ENCODE measurements at places on chromosomes 12 and 14.

DNA sequence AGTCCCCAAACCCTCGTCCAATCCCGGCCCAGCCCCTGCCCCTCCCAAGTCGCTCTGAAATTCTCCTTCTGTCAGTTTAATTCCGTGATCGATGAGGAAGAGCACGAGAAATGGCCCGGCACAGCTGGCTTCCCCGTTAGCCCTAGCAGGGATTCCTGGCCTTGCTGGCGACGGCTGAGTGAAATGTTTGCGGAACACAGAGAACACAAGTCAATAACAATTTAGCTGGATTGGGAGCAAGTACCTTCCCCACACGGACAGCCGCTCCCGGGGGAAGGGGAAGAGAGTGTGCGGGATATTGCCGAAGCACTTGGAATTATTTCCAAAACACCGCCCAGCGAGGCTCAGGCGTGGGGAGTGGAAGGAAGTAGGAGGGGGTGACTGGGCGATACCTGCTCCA is 134.6 kb downstream of the RBM19 start:
- no peak for DNase-seq

- no peak for DNase-seq
These were observed 211.8 kb downstream of the MSRB3 start for GRCh38 chr12:65490250-65490649.

- DNase-seq = no peak
These were observed 23.1 kb downstream of the FBRSL1 start for GRCh38 chr12:132513070-132513398.

- DNase-seq = no peak
These were observed 452 bp downstream of the NGDN start for GRCh38 chr14:23469906-23470403.

GRCh38 chr14:100147181-100147631 is 12.2 kb downstream of the DEGS2 start:
- no peak for DNase-seq

DNA sequence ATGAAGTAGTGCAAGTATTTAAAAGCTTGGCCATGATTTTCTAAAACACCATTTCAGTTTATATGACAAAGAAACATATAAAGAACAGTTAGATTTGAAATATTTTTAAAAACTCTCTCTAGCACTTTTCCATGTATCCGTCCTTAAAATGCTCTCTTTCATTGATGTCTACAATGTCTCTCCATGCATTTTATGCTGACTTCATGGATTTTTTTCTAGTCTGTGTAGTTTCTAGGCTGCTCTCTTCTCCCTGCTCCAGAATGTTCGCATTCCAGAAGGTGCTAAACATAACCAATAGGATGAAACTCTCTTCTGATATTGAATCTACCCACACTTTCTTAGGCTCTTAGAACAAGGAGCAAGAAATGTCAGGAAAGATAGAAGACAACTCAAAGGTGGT is 124.8 kb downstream of the PLCZ1 start:
- no peak for DNase-seq

GRCh38 chr12:51820526-51821439 is 27.7 kb downstream of the FIGNL2 start:
- peak; percentile 92 for DNase-seq

- DNase-seq = no peak
These were observed 76.6 kb upstream of the KCNH3 start for GRCh38 chr12:49462083-49462744.

All from Daoy (cell line).